ENCODE measurements at places on chromosomes 3 and 15.

GRCh38 chr3:59879031-59879581 lies 829.3 kb upstream of the CFAP20DC start:
- no peak for DNase-seq

GRCh38 chr3:184512621-184513020 lies 49.0 kb upstream of the EPHB3 start:
- DNase-seq, result no peak

GRCh38 chr3:143525408-143525807 lies 322.9 kb downstream of the SLC9A9 start:
- DNase-seq, result no peak

DNA sequence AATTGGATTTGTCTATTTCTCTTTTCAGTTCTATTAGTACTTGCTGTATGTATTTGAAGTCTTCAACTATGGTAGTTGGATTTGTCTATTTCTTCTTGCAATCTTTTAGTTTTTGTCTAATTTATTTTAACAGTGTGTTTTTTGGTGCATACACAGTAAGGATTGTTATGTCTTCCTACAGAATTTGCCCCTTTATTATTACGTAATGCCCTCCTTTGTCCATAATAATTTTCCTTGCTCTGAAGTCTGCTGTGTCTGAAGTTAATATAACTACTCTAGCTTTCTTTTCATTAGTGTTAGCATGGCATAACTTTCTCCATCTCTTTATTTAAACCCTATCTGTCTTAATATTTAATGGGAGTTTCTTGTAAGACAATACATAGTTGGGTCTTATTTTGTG lies 105.1 kb upstream of the STT3B start:
- no peak for DNase-seq

DNA sequence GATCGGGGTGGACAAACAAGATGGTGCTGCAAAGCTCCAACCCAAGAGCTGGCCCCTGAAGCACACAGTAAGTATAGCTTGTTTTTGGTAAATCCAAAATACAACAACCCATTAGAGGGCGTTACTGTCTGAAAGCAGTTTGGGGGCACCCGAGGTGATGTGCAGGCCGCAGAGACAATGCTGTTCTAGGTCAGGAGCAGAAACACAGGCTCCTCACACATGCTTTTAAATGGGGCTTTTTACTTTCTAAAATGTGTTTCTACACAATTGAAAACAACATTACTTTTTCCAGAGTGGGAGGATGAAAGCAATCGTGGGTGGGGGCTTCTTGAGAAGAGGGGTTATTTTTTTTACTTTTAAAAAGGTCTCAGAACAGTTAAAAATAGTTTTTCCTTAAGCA lies 1029.3 kb upstream of the CFAP20DC start:
- DNase-seq, result peak; percentile 33

DNA sequence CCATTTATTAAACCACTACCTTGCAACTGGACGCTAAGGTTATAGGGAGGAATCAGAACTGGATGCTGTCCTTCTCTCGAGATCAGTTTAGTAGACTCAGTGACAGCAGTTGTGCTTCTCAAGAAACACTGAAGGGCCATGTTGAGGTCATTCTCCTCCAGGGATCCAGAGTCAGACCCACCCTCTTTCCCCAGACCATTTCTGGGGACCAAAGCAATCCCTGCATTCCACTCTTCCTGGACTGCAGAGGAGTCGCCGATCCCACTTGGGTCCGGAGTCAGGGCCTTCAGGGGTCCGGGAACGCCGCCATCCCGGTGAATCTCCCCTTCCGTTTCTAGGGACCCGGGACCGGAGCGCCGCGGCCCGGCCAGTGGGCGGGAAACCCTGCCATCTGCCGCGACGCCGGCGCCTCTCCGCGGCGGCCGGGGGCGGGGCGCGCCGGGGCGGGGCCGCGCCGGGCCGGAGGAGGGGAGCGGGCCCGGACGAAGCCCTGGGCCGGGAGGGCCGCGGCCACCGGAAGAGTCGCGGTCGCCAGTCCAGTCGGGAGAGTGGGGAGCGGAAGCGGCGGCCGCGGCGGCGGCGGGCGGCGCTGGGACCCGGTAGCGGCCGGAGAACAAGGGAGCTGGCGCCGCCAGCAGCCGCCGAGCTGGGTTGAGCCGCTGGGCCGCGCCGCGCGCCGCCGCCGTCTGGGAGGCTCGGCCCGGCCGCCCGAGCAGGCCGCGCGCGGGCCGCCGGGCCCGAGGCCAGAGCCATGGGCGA lies at the start of gene DVL3:
Gene DVL3 (plus strand): TSS at position 493 of the 759 bp plus-strand sequence. CDS start 259 bp downstream, at position 752.
- no peak for DNase-seq

GRCh38 chr15:38611228-38611627 lies 46.6 kb upstream of the RASGRP1 start:
- no peak for DNase-seq

DNA sequence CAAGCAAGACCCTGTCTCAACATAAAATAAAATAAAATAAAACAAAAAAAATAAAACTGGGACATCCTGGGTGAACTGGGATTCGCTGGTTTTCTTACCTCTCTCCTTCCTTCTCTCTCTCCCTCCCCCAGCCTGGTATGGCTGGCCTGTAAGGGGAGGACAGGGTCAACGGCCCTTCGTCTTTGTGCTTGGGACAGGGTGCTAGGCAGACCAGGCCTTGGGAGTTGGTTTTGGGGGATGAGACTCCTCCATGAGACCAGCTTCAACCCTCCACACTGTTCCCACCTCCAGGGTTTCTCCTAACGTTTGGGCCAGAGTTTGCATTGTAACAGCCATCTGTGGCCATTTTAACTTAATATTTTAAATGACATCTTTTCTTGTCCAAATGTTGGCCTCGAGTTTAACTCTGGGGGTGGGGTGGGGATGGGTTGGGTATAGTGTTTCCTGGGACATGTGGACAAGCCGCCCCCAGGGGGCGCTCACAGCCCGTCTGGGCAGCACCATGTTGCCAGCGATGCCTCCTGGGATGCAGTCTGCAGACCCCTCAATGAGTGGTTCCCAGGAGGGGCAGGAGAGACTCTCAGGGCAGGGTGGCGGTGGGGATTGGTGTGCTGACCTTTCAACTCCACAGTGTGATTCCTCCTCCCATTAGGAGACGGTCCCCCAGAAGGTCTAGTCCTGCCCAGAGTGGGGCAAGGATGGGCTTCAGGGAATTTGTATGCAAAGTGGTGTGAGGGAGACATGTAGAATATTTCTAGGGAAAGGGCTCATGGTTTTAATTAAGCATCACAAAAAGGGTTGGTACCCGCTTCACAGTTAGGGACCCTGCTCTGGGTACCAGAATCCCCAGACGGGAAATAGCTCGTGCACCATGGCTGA lies 37.7 kb upstream of the LCTL start:
- DNase-seq, result peak; percentile 50

GRCh38 chr15:70269991-70270751 lies 172.5 kb upstream of the TLE3 start:
- DNase-seq, result no peak

GRCh38 chr3:168097381-168097780 lies 1.7 kb upstream of the GOLIM4 start:
- no peak for DNase-seq

GRCh38 chr3:155989536-155989935 lies 119.1 kb downstream of the GMPS start:
- DNase-seq, result no peak

DNA sequence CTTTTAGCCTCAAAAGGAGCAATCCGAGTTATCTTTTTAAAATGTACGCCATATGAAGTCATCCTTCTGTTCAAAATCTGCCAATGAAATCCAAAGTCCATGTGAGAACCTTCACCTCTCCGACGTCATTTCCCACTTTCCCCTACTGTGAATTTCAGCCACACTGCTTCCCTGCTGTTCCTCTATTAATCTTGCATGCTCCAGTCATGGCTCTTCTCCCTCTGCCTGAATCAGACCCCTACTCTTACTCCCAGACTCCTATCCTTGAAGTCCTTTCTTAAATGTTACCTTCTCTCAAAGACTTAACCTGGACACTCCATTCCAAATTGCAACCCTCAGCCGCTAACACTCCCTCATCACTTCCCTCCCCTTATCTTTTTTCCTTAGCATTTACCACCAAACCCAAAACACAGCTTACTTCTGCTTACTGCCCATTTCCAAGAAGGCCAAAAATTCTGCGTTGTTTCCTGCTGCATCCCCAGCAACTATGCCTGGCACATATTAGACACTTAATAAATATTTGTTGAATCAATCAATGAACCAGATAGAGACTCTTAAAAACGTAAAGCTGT lies 1.2 kb downstream of the NKIRAS1 start:
- no peak for DNase-seq

DNA sequence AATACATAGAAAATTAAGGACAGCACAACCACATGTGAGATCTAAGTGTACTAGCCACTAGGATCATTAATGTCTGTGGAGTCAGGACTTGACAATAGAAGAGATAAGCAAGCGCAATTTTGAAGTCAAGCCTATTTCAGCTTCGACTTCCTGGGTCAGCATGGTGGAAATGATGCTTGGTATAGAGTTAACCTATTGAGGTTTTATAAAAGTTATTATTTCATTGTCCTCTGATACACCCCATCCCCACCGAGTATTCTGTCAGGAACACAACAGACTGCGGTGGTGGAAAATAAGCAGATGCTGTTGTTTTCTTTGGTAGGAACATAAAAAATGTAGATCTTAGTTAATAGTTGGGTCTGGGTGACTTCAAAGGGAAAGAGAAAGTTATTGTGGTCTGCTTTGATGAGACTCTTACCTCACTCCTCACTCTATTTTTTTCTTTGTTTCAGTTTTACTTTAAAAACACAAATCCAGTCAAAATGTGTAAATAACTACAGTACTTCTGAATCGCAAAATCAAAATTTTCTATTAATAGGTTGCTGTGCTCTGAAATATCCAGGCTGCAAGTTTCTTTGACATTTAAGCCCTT lies 82.1 kb downstream of the IL5RA start:
- DNase-seq, result no peak

- DNase-seq, result no peak
These were observed 782.2 kb downstream of the VGLL3 start for GRCh38 chr3:86208772-86209171.

GRCh38 chr3:174202561-174202960 lies 656.6 kb upstream of the NAALADL2 start:
- no peak for DNase-seq

- DNase-seq, result no peak
These were observed 66.5 kb downstream of the MDFIC2 start for GRCh38 chr3:70245746-70246525.

GRCh38 chr3:48023377-48023776 lies 7.2 kb upstream of the MAP4 start:
- DNase-seq, result no peak

- no peak for DNase-seq
These were observed 69.1 kb upstream of the TNFAIP8L3 start for GRCh38 chr15:51163843-51164242.

DNA sequence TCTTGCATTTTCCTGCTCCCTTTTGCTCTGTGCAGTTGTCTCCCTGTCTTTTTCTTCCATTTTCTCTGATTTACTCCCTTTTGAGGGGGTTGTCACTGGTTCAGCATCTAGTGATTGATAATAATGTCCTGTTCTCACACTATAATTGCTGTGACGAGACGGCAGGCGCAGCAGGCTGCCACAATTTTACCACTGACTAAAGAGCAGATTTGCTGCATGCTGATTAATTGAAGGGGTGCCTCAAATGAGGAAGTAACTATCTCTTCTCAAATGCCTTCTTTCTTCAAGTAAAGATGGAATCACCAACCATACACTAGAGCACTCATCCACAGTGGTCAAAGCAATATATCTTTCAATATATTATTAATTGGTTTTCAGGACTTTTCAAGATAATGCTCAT lies 219.3 kb downstream of the CBLB start:
- no peak for DNase-seq

DNA sequence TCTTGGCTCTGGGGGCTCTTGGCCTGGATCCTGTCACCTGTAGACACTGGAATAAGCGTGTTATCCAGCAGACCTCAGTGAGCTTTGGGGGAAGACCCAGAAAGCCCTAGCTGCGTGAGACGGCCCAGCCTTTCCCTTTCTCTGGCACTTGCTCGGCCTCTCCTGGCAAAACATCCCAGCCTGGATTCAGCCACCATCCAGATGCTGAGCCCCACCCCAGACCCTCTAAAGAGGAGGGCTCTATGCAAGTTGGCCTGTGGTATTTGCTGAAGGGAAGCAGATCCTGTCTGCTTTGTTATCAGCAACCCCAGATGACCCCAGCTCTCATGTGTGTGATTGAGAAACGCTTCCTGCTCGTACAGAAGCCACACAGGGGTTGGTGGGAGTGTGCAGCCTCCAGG lies 267.2 kb downstream of the FAM43A start:
- DNase-seq, result no peak

DNA sequence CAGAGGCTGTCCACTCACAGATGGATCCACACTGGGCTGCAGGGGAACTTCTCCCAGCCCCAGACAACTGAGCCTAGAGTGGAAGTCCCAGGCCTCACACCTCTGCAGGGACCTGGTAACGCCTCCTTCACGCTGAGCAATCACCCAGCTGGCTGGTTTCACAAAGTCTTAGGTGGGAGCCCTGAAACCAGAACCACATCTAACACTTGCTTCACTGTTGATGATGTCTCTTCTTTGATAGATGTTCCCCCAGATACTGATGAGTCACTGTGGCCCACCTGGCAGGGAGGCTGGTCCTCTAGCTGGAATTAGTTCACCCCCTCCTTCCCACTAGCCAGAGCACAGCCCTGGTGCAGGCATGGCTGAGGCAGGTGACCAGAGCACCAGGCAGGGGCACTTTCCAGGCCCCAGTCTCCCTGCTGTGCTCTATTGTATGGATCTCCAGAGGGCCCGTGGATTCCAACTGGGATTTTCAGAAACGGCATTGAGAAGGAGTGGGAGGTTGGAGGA lies 33.5 kb downstream of the MYL3 start:
- no peak for DNase-seq

GRCh38 chr3:174413062-174413912 lies 445.8 kb upstream of the NAALADL2 start:
- no peak for DNase-seq

Measured in activated CD4-positive, alpha-beta T cell treated with anti-CD3 and anti-CD28 coated beads for 1 hour (primary cell).